Caco-2 (cell line): ENCODE measurements at places on chromosomes 11 and 22. TPM values are rescaled to one million over a fixed set of nuclear protein-coding genes. Genes with fewer than 3 reads are reported as not detected.
A peak's percentile ranks its signal among the peaks of the same experiment; 100 is the strongest.

DNA sequence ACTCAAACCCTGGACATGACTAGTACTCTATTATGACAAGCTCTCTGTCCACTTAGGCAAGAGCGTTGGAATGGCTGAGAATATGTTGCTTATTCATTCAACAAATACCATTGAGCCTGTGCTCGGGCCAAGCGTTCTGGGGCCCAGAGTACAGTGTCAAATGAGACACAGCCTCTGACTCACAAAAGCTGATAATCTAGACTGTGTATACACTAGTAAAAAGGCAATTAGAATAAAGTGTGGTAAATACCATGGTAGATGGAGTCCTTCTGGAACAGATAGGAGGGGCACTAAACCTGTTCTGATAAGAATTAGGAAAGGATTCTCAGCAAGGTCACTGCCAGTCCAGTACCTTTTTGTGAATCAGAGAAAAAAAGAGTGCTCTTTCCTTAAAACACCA, 24.7 kb downstream of the KCNE3 start:
- no peak overlapping the region for H3K4me3 ChIP-seq
- no peaks in the 10 kb centered on the region for H3K27me3 ChIP-seq
- no peaks in the 10 kb centered on the region for H3K36me3 ChIP-seq
- no peak for DNase-seq

DNA sequence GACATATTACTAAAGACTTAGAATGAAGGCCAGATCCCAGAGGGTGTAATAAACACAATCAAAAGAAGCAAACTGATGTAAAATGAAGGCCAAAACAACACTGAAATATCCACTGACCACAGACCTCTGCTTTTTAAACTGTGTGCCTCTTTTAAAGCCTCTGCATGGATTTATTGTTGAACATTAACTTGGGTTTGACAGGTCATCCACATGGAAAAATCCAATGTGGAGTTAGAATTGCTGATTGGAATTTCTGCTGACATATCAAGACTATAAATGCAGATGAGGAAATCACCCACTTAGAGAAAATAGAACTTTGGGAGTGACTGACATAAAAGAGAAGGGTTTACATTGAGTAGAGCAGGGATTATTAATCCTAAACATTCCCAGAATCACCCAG, 853.9 kb upstream of the RAG2 start:
- no peaks in the 10 kb centered on the region for H3K36me3 ChIP-seq
- no peaks in the 10 kb centered on the region for H3K27me3 ChIP-seq
- no peak overlapping the region for H3K27ac ChIP-seq
- H3K4me3 ChIP-seq = no peak overlapping the region

DNA sequence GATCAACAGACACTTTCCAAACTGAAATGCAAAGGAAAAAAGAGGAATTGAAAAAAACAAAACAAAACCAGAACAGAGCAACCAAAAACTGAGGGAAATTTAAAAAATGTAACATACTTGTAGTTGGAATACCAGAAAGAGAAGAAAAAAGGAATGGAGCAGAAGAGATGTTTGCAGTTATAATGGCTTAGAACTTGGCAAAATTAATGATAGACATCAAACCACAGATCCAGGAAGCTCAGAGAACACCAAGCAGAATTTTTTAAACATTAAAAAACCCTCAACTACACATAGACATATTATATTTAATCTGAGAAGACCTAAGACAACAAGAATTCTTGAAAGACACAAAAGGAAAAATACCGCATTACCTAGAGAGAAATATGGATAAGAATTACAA, 46.1 kb downstream of the ASCL2 start:
- H3K4me3 ChIP-seq = no peak overlapping the region
- no peaks in the 10 kb centered on the region for H3K36me3 ChIP-seq
- peaks cover 5% of the 10 kb centered on the region for H3K4me1 ChIP-seq
- no peak for DNase-seq

- H3K27ac ChIP-seq = no peak overlapping the region
- 0 out of 2 replicates have a peak, but pooled peaks cover 4% of the 10 kb centered on the region for H3K4me1 ChIP-seq
- H3K27me3 ChIP-seq = no peaks in the 10 kb centered on the region; the same call in 1 of the 2 replicates
- DNase-seq = no peak
- H3K36me3 ChIP-seq = no peaks in the 10 kb centered on the region
Observed at GRCh38 chr22:37010976-37011375, 8.3 kb downstream of the TST start.

CXCR5 gene
- not detected in 2 replicates for total RNA-seq

ELFN2 gene
- total RNA-seq = 4.0 and 4.6 TPM in 2 replicates

DNA sequence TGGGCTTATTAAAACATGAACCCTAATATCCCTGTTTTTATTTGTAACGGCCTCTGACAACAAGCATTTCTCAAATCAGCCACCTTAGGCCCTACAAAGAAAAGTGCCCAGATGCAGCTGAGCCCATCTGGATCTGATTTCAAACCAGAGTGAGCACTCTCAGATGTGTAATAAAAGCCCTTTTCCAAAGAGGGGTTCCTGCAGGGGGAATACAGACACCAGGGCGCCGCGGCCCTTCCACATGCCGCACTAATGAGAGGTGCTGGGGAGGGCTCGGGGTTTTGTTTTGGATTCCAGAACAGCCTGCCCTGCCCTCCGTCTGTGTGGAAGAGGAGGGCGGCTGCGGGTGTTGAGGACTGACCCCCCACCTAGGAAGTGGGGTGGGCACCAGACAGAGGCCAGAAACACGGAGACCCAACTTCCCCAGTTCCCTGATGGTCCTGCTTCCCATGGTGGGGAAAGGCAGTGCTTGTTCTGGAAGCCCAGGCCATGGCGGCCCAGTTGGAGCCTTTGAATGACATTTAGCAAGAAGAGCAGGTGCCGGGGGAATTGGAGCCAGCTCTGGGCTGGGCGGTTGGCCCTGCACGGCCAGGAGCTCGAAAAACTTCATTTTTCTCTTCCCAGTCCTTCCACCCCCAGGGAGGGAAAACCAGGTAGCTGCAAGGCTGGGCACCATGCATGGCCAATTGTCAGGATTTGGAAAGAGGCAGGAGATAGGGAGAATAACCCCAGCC, 63.7 kb downstream of the MACROD1 start:
- DNase-seq = no peak
- H3K4me1 ChIP-seq = no peaks in the 10 kb centered on the region
- no peaks in the 10 kb centered on the region for H3K27me3 ChIP-seq
- H3K4me3 ChIP-seq = no peak overlapping the region
- no peaks in the 10 kb centered on the region for H3K36me3 ChIP-seq
- no peak overlapping the region for H3K27ac ChIP-seq

- H3K27ac ChIP-seq = peak overlapping the region; percentile 40
- no peak overlapping the region for H3K4me3 ChIP-seq
- no peaks in the 10 kb centered on the region for H3K27me3 ChIP-seq
- DNase-seq = no peak
- no peaks in the 10 kb centered on the region for H3K36me3 ChIP-seq
- peaks cover 48% of the 10 kb centered on the region for H3K4me1 ChIP-seq
Observed at GRCh38 chr11:77748266-77748665, 72.3 kb downstream of the RSF1 start.

DNA sequence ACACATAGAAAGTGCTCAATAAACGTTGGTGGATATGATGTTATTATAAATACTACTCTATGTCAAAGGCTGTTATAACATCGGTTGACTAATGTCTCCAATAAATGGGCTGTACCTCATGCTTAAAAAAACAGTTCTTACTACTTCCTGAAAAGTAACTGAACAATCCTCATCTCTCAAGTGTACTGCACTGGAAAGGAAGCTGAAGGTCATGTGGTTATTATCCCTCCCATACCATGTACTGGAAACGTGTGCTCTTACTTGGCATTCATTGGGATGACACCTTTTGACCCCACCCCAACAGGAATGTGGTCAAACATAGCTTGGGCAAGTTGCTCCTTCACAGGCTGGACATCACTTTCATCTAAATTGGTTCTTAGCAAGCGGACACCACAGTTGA, 10.6 kb downstream of the RTCB start:
- no peak overlapping the region for H3K27ac ChIP-seq
- H3K4me1 ChIP-seq = no peaks in the 10 kb centered on the region
- H3K4me3 ChIP-seq = no peak overlapping the region
- no peak for DNase-seq
- no peaks in the 10 kb centered on the region for H3K27me3 ChIP-seq
- H3K36me3 ChIP-seq = peaks cover 2% of the 10 kb centered on the region; the same call in 1 of the 2 replicates

DNA sequence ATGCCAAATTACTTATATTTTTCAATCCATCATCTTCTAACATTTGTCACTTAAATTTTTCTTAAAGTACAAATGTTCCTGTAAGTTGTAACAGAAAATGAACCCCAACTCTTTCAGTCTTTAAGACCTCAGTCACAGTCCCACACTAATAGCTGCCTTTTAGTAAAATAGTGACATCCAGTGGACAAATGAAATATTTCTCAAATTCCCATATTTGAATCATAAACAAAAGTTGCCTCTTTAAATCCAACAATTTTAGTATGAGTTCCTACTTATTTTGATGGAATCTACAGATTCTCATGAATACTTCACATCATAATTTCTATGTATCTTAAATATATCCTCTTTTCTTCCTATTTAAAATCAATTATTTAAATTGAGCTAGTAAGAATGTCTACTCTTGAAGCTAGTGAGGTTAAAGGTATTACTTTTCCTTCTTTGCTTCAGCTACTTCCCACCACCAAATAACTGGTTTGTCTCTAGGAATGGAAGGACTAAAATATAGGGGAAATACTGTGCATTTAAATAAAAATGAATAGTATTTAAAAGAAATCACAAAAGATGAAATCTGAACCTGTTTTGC, 9.2 kb downstream of the LIN7C start:
- no peaks in the 10 kb centered on the region for H3K4me1 ChIP-seq
- H3K4me3 ChIP-seq = no peak overlapping the region
- H3K36me3 ChIP-seq = peaks cover 2% of the 10 kb centered on the region; the same call in 1 of the 2 replicates
- no peak for DNase-seq

CD248 gene
- 0.27 TPM in 1 of 2 replicates, not detected in the other for total RNA-seq

- H3K36me3 ChIP-seq = no peaks in the 10 kb centered on the region
- H3K4me1 ChIP-seq = peaks cover 13% of the 10 kb centered on the region
- H3K27ac ChIP-seq = no peak overlapping the region
- DNase-seq = peak; percentile 17
Observed at GRCh38 chr11:134582770-134583095, 170.7 kb upstream of the B3GAT1 start.

DNA sequence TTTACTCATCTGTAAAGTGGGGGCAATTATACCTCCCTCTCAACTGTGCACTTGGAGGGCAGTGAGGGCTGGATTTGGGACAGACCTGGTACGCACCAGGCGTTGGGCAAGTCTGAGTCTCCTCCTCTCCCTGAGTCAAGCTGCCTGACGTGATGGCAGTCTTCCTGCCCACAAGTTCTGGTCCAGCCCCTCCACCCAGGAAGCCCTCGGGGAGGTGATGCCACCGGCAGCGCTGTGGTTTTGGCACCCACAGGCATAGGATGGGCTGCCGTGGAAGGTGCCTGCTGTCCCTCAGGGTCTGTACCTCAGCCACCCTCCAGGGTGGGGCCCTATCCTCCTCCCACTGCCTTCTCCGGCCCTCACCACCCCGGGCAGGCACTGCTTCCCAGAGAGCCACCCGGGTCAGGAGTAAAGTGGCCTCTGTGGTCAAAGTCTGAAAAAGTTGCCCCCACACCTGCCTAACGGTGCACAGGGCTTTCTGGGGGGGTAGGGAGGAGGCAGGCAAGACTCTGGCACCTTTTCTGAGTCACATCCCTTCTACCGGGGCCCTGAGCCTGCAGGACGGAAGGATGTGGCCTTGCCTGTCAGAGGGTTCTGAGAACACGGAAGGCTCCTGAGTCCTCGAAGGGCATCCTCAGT, 6.5 kb upstream of the APOBEC3H start:
- no peak overlapping the region for H3K27ac ChIP-seq
- H3K27me3 ChIP-seq = no peaks in the 10 kb centered on the region
- H3K36me3 ChIP-seq = no peaks in the 10 kb centered on the region

DNA sequence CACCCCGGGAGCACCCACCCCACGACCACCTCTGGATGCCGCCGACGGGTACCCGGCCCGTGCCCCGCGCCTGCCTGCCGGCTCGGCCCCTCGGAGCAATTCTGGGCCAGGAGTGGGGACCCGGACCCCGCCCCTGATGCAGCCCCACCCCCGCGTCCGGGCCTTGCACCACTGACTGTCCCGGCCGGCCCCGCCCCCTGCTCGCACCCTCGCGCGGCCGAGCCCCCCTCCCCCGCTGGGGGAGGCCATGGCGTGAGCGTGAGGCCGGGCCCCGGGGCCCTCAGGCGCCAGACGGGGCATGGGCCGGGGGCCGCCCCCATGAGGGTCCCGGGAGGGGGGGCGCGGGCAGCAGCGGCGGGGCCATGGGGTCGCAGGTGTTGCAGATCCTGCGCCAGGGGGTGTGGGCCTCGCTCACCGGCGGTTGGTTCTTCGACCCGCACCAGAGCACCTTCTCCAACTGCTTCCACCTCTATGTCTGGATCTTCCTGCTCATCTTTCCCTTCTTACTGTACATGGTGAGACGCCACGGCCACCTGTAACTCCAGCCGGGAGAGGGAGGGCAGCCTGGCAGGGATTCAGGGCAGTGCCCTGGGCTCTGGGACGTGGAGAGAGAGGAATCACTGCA, 486 bp downstream of the PCNX3 start:
- H3K27me3 ChIP-seq = no peaks in the 10 kb centered on the region

DNA sequence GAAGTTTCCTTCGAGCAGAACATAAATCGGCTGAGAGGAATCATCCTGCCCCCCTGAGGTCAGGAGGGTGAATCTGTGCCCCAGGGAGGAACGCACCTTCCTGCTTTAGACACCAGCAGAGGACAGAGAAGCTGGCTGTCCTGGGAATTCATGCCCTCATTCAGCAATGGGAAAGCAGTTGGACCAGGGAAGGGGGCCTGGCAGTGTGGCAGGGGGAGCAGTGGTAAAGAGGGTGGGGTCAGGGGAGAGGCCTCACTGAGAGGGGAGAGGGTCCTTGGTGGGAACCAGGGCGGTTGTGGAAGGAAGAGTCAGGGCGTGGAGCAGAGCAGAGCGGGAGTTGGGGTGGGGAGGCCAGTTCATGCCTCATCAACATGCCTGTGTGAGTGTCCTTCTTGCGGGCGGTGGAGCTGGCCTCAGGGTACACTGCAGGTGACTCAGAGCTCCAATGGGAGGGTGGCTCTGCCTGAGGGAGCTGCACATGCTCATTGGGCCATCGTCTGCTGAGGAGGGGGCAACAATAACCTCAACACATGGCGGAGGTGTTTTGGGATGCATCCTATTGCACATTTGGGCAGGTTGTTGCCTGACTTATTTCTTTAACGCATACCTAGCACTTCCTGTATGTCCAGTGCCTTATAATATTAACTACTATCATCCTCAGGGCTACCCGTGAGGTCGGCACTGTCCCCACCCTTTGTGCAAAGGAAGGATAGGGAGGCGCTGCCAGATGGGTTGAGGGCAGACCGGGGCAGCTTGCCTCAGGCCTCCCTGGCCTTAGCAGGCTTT, 23.2 kb downstream of the MED15 start:
- H3K27ac ChIP-seq = peak overlapping the region; percentile 74
- H3K4me3 ChIP-seq = no peak overlapping the region
- H3K36me3 ChIP-seq = peaks cover 8% of the 10 kb centered on the region
- no peak for DNase-seq
- H3K4me1 ChIP-seq = peaks cover 25% of the 10 kb centered on the region

DNA sequence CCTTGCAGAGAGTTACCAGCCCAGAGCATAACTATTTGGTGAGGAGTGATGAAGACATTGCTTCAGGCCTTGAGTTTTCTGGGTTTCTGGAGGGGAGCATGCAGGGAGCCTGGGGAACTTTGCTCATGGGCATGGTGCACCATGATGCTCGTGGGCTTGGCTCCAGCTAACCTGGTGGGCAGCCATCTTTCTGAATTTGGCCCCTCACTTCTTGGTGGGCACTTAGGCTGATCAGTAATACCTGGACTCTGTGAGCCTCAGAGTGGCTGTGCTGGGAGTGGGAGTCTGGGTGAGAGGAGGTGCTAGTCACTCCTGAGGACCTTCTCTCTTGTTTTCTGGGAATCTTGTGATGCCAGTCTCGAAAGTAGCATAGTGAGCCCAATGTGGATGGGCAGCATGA, 30.6 kb downstream of the AMPD3 start:
- H3K27ac ChIP-seq = no peak overlapping the region
- H3K36me3 ChIP-seq = no peaks in the 10 kb centered on the region; the same call in 1 of the 2 replicates
- DNase-seq = no peak
- H3K4me1 ChIP-seq = peaks cover 4% of the 10 kb centered on the region; the same call in 1 of the 2 replicates
- H3K4me3 ChIP-seq = no peak overlapping the region
